Activated T-helper 9 cell treated with anti-CD3 and anti-CD28 coated beads, Interleukin-2, amount 50 U/mL, for 16 hours (primary cell): ENCODE measurements at places on chromosomes 1 and 21.

DNA sequence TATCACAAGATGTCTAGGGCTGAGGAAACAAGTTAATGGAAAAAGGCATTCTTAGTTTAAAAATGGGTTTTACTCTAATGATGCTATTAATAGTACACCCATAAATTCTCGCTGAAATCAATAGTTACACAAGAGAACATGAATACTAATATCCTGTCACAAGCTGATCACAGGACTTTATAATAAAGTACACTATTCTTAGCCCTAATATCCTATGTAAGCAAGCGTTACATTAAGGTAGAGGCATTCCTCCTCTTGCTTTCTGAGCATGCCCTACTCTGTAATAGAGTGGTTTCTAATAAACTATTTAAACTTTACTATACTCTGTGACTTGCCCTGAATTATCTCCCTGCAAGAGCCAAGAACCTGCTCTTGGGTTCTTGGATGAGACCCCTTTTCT lies 6.5 kb upstream of the PACC1 start:
- DNase-seq, result no peak

DNA sequence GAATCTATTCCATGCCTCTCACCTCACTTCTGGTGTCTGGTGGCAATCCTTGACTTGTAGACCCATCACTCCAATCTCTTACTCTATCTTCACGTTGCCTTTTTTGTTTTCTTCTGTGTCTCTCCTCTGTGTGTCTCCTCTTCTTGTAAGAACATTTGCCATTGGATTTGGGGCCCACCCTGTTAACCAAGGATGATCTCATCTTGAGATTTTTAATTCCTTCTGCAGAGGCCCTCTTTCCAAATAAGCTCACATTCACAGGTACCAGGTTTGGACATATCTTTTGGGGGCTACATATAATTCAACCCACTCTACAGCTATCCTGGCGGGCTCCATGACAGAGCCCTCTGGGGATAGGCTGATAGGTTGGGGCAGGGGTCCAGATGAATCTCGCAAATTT lies 55.8 kb downstream of the UBE2T start:
- no peak for DNase-seq

DNA sequence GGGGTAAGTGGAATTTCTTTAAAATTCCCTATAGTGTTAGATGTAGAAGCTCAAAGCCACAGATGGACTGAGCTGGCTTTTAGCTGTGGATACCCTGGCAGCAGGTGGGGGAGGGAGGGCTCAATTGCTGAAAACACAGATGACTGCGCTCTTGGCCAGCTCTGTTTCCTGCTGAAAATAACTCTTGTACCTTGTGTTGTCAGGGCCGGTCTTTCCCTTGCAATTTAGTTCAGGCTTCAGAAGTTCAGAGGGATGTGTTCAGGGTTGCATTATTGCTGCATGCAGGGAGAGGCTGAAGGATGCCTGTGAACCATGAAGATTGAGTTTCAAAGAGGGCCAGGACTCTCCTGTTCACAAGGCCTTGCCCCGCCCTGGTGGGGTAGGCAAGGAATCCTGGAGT lies 58.1 kb upstream of the GCLM start:
- no peak for DNase-seq

DNA sequence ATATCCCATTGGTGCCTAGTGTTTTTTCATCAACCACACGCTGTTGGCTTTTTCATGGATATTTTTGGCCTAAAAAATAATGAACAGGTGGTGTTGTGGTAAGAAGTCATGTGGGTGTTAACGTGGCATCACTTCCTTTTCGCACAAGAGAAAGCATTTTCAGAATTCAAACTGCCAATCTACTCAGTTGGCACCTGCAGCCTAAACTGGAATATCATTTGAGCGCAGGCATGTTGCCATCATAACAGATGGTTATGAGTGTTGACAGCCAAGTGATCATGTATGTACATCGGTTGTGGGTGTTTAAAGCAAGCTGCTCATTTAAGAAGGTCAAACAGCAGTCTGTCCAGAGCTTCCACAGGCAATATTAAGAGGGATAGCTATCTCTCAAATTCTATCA lies 1963.0 kb downstream of the NCAM2 start:
- no peak for DNase-seq

- DNase-seq, result no peak
These were observed 51.9 kb downstream of the LDLRAD2 start for GRCh38 chr1:21863981-21864380.

GRCh38 chr1:58726581-58726980 lies 26.7 kb upstream of the MYSM1 start:
- no peak for DNase-seq

DNA sequence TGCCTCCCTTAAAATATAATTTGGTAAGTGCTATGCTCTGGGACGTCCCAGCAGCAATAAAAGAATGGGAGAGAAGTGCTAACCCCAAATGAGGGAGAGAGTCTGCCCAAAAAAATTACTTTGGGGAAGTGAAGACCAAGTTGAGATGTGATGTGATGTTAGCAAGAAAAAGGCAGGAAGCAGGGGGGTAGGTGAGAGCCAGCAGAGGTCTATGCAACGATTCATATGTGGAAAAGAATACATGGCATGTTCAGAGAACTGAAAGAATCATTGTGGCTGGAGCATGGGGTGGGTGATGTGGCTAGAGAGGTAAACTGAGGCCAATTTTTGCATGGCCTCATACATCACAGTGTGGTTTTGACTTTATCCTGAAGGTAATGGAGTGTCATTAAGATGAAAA lies 5.6 kb upstream of the CTPS1 start:
- DNase-seq, result no peak

DNA sequence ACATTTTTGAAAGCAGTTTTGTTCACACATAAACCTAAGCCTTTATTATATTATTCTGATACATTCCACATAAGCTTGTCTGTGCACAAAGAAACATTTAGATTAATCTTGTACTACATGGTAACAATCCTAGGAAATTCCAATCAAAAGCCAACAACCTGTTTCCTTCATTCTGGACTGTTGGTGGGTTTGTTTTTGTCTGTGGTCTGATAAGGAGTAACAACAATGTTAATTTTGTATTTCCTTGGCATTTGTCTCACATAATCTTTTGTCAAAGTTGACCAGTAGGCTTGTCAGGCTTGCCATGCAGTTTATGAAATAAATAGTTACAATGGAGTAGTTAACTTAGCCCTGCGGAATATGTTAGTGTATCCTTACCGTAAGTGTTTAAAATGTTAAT lies 183.3 kb downstream of the DHRS3 start:
- DNase-seq, result no peak

GRCh38 chr1:216640100-216640499 lies 83.1 kb downstream of the ESRRG start:
- DNase-seq, result no peak

GRCh38 chr1:19086176-19086875 lies 123.7 kb downstream of the UBR4 start:
- DNase-seq, result no peak

- no peak for DNase-seq
These were observed 56.7 kb downstream of the MRPS6 start for GRCh38 chr21:34129901-34130715.

- no peak for DNase-seq
These were observed 261.5 kb downstream of the ADGRL2 start for GRCh38 chr1:82062206-82062605.

DNA sequence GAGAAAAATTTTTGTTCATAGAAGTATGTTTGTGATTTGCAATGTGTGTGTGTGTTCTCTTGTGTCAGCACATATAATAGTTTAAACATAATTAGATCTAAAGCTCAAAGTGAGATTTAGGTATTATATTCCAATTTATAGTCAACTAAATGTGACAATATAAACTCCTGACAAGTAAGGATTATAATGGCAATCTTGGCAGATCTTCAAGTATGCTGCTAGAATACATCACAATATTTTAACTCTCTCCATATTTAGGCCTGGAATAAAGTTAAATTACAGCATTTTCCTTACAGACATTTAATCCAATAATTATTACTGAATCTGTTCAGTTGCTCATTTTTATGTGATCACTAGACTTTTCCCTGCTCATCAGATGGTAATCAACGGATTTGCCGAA lies 65.8 kb downstream of the LYPLAL1 start:
- no peak for DNase-seq

GRCh38 chr1:6535214-6535613 lies 19.1 kb downstream of the NOL9 start:
- no peak for DNase-seq

DNA sequence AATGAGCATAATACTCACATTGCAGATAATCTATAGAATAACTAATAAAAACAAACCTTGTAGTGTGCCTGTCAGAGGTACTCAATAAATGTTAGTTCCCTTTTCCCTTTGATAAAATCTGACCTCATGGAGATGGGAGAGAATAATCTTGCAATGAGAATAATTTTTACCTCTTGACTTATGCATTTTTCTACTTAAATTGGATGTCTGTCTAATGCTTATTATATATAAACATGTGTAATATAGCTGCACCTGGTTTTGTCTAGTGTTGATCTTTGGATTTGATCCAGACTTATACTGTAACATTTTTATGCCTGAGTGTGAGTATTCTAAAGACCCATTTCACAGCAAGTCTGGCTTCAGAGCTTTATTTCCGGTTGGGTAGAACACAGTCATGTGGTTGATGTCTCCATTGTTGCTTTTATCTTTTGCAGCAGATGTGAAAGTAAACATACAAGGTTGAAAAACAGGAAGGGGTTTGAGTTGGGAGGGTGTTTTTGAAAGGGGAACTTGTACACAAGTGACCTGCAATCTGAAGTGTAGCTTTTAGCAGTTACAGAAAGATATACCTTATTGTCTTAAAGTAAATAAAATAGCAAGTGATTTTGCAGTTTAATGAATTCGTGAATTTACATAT lies 12.4 kb downstream of the EPB41 start:
- DNase-seq, result no peak

DNA sequence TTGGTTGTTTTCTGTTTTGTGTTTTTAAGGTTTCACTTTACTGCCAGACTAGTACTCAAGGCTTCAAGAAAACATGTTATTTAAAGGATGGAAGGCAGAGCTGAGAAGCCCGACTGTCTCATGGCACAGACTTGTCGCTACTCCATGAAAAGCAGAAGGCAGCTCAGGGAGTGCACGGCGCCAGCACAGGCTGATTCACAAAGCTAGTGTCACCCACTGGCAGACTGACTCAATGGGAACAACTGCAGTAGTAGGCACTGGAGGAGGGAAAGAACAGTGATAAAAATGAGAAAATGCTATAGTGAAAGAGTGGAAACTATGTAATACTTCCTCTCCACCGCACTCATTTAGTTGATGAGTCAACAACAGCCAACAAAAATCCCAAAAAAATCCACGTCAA lies 14.7 kb downstream of the HSF2BP start:
- no peak for DNase-seq

DNA sequence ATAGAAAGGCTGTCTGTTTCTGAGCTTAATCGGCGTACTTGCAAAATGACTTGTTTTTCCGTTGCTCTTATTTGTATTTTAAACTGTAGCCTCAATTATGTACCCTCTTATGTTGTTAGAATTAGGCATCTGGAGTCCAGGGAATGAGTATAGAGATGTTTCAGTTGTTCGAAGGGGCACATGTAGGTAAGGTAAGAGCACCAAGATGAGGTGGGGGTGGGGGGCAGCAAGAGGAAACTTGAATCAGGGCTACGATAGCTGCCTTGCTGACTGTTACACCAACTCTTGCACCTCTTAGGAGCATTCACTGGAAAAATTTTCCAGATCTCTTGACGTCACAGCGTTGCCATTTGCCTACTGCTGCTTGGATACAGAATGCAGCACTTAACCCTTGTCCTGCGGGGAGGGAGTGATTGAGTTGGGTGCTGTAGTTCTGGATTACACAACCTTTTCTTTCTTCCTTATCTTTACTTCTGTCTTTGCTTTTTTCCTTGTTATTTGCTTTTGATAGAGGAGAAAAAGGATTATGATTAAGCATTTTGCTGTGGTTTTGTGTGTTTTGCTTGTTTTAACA lies 3.2 kb downstream of the ATP1B1 start:
- DNase-seq, result no peak

DNA sequence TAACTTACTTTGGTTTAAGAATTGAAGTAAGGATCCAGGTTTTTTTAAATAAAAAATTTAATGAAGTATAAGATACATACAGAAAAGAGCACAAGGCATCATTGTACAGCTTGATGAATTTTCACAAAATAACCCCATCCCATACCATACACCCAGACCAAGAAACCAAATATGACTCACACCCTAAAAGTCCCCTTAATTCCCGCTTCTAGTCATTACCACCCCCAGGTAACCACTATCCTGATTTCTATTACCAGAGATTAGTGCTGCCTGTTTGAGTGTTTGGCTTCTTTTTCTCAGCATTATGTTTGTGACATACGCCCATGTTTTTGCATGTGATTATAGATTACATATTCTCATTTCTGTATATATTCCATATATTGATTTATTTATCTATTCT lies 98.5 kb upstream of the HIVEP3 start:
- DNase-seq, result no peak

GRCh38 chr1:227765261-227766014 lies 30.2 kb downstream of the SNAP47 start:
- no peak for DNase-seq
